ENCODE measurements at places on chromosomes 12 and 14.

GRCh38 chr12:1799882-1800400 lies 20.4 kb upstream of the LRTM2 start:
- no peak for DNase-seq

- DNase-seq: no peak
Observed at GRCh38 chr14:79009286-79009685, 839.1 kb downstream of the NRXN3 start.

- DNase-seq: peak; percentile 51
Observed at GRCh38 chr12:12560587-12561370, 1.9 kb downstream of the DUSP16 start.

DNA sequence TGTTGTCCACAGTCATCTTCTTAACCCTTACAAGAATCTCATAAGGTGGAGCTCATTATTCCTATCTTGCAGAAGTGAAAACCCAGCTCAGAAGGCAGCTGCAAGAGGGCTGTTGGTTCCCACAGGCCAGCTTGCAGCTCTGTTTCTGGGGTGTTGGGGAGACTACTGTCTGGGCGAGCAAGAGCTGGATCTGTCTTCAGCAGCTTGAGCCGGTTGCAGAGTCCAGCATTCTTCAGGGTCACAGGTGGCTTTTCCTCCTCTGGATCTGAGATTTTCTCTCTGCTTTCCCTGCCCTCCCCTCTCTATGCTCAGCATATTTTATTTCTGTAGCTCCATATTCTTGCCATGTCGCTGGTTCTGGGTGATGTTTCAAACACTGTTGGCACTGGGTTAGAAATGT lies 87.4 kb downstream of the PAPOLA start:
- DNase-seq: no peak

DNA sequence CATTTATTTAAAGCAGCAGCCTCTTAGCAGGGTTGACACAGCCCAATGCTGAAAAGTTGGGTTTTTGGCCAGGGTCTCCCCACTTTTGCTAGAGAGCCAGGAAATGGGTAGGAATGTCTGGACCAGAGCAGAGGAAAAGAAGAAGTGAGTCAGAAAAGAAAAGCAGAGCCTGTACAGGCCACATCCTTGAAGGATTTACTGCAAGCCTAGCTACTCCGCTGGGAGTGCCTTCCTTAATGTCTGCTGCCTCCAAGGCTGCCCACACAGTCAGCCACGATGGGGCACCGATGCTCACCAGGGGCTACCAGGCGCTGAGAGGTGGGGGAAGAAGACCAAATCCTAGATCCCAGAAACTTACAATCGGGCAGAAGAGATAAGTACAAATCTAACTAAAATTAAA lies 139.2 kb downstream of the C12orf75 start:
- no peak for DNase-seq

- DNase-seq: no peak
Observed at GRCh38 chr12:85856966-85857365, 17.1 kb upstream of the NTS start.

DNA sequence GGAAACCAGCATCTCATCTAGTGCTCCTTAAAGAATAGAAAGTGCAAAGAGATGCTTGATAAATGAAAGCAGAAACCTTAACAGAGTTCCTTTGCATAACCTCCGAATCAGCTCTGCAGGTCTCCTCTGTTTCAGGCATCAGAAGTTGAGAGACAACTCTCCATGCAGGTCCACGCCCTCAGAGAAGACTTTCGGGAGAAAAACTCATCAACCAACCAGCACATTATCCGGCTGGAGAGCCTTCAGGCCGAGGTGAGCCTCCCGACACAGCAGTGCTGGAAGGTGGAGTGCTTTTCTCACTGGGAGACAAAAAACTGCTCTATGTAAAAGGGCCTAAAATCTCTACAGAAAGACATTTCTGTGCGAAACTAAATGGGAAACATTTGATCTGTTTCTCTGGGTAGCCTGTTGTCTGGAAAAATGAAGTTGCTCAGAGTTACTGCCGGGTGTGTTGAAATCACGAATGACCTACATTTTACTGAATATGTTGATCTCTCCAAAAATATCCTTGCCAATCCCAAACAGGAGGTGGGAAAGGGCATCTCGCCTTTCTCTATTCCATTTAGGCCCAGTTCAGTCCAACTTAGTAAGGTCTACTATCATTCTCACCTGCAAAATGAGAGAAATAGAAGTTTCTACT lies 54.9 kb downstream of the RAB35 start:
- DNase-seq: no peak
